ENCODE measurements at places on chromosomes 2 and 18.

DNA sequence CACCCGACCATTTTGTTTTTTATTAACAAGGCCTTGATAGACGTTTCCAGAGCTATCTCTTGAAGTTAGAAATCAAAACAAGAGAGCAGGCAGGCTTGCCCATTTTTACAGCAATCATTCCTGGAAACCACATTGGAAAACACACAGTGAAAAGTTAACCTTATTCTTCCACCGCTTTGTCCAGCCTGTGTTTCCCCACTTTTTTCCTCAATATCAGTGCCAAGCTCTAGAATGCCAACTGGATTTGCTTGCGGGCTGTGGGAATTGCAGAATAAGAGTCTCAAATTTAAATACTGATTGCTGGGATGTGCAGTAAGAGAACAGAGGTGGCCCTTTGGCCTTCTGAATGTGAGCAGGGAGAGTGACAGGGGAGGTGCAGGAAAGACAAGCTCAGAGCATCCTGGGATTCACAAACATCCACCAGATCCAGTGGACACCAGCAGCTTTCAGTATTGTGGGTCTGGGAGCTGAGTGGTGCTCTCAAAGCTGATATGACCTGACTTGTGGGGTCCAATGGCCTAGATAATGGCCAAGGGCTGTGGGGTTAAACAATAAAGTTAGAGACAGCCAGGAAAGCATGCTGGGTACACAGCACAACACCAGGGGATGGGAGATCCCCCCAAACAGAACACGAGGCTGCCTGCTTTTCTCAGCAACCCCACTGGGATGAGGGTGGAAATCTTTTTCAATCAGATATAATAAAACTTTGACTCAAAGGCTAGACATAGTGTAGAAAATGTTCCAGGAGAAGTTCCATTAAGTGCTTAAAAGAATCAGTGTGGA is 15.5 kb downstream of the CYP1B1 start:
- no peak for DNase-seq

DNA sequence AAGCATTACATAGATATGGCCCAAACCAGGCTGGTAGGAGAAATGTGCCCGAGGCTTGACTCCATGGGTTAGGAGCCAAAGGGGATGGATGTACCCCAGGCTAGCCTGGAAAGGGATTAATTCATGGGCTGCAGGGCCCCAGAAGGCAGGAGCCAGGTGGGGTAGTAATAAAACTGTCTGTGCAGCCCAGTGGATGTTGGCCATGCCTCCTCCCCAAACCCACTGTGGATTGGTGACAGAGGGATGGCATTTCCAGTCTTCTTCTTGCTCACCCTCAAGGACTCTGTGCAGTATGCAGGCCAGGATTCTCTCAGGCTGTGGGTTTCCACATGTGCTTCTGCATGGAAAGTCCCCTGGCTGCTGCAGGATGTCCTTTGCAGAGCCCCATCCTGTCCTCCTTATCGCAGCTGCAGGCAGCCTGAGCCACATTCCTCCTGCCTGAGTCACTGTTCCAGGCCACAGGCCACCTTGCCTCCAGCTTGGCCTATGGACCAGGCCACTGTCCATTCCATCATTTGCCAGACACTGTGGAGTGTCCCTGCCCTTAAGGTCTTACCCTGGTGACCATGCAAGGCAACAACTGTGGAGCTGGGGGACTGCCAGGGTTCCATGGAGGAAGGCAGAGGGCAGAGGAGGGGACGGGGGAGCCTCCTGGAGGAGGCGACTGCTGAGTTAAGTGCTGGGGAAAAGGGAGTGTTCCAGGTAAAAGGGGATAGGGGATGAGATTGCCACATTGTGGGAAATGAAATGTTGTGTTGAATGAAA is 38.9 kb downstream of the INO80C start:
- DNase-seq = no peak

GRCh38 chr2:126889496-126890135 is 9.1 kb upstream of the TEX51 start:
- no peak for DNase-seq

DNA sequence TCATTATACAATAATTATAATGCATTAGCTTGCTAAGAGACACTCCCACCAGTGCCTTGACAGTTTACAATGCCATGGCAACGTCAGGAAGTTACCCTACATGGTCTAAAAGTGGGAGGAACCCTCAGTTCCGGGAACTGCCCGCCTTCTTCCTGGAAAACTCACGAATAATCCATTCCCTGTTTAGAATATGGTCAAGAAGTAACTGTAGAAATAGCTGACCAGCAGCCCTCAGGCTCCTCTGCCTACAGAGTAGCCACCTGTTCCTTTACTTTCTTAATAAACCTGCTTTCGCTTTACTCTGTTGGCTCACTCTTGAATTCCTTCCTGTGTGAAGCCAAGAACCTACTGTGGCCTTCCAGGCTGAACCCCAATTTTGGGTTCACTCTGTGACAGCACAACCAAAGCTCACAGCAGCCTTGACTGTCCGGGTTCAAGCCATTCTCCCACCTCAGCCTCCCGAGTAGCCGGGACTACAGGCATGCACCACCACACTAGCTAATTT is 20.0 kb upstream of the PTPN2 start:
- no peak for DNase-seq

Data from SK-N-DZ (cell line).